Stimulated activated CD8-positive, alpha-beta memory T cell treated with anti-CD3 and anti-CD28 coated beads, Interleukin-12 subunit alpha, Interleukin-12 subunit beta, amount 100 ng/mL, for 4 hours (primary cell): ENCODE measurements at places on chromosomes 3 and 15.
A peak's percentile ranks its signal among the peaks of the same experiment; 100 is the strongest.

- no peak for DNase-seq
Observed at GRCh38 chr3:14204515-14205284, 26.1 kb downstream of the LSM3 start.

- no peak for DNase-seq
Observed at GRCh38 chr3:109234300-109234699, 82.0 kb downstream of the DPPA2 start.

DNA sequence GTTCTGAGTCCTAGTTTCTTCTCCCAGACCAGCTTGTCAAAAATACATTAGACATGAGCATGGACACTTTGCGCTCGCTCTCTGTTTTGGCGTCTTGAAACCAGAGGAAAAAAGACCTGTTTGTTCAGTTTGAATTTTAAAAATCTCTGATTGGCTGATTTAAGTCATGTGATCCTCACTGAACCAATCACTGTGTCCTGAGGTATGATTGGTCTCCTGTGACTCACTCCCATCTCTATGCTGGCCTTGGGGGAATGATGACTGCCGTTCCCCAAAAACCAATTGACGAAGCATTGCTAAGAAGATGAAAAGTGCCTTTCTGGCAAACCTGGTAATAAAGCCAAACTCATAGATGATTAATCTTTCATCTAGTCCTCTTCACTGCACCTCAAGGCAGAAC is 256.5 kb downstream of the IL5RA start:
- DNase-seq: no peak

GRCh38 chr3:69370156-69370883 is 15.6 kb downstream of the FRMD4B start:
- peak; percentile 9 for DNase-seq

DNA sequence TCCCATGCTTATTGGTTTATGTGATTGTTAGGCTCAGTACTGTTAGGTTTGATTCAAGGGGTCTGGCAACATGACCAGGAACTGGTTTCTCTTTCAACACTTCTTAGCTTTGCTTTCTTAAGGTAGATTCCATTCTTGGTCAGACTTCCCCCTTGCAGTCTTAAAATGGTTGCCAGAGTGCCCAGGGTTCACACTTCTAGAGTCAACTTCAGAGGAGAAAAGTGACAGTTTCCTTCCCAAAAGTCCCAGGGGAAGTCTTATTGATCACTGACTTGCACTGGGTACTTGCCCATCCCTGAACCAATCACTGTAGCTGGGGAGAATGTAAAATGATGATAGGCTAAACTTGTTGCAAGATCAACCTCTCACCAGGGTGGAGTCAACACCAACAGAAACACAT is 14.1 kb downstream of the MGLL start:
- no peak for DNase-seq

- DNase-seq: no peak
Observed at GRCh38 chr3:28949580-28949979, 331.3 kb upstream of the RBMS3 start.

- no peak for DNase-seq
Observed at GRCh38 chr3:126433496-126434263, 39.0 kb downstream of the CFAP100 start.
